ENCODE measurements at places on chromosomes 5 and 9. TPM values are rescaled to one million over a fixed set of nuclear protein-coding genes. Genes with fewer than 3 reads are reported as not detected.
A peak's percentile ranks its signal among the peaks of the same experiment; 100 is the strongest.

Gene PANK3
- 79.4 TPM for total RNA-seq

Gene FYB1
- 14.6 TPM for total RNA-seq

Gene IGFBPL1
- 0.08 TPM for total RNA-seq

Gene SPINK5
- not detected for total RNA-seq

Gene TRIM14
- 15.2 TPM for total RNA-seq

DNA sequence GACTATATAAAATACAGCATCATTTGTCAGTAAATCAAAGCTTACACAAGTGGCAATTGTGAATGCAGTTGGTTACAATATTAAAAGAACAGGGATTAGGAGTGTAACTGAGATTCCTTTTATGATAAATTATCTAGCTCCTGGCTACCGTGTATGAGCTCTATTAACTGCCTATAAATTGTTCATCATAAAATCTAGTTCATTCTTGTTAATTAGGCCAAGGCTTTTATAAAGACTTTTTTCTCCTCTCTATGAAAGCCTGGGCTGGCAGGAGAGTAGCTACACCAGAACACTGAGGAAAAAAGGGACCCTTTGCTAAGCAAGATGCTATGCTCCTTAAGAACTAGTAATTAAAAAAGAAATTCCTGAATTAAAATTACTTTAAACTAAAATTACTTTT, 132.4 kb upstream of the MEF2C start:
- no peak for DNase-seq
- H3K27ac ChIP-seq: no peak overlapping the region

DNA sequence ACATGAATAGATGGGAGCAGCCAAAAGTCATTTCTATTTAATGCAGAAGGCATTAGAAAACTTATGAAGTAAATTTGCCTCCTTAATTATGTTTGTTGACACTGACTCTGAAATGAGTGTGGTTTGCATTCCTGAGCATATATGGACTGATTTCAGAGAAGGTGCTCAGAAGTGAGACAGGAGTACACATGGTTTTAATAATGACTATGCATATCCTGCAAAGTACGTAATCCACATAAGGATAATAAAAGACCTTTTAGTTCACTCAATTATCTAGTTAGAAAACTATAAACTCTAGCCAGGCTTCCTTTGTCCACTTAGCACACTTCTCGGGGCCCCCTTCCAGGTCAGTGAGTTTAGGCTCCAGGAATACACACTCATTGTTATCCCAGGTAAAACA, 75.7 kb upstream of the SNX2 start:
- no peaks in the 10 kb centered on the region for H3K27me3 ChIP-seq
- H3K4me3 ChIP-seq: no peak overlapping the region
- H3K4me1 ChIP-seq: no peaks in the 10 kb centered on the region
- no peaks in the 10 kb centered on the region for H3K36me3 ChIP-seq

DNA sequence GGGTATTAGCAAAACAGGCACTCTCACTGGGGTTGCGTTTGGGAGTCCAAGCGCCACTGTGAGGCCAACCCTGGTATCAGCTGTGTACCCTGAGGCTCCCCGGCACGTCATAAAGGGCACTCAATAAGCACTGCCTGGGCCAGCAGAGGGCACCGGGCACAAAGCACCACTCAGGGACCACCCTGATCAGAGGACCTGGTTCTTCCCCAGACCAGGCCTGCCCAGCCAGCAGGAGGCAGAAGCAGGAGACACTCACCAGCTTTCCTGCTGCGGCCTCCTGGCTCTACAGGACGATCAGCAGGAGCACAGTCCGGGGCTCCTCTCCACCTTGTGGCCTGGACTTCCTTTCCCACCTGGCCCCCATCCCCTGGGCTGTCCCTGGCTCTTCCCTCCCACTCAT, 12.6 kb downstream of the MGAT1 start:
- H3K27me3 ChIP-seq: no peaks in the 10 kb centered on the region
- no peak overlapping the region for H3K27ac ChIP-seq
- H3K4me3 ChIP-seq: no peak overlapping the region
- H3K36me3 ChIP-seq: peaks cover 13% of the 10 kb centered on the region

DNA sequence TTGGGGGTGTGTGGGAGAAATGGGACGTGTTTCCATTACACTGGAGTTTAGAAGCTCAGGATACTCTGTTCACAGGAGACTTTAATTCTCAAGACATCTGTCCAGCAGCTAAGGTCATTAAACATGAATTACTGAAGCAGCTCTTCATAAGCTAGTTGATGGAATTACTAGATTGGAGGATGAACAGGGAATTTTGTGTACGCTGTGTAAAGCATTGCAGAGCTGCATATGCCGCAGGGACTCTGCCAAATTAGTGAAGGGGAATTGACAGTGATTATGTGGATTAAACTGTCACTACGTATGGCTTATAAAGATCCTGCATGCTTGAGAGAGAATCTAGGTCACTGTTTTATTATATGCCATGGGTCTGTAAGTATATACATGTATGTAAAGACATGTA, 177.5 kb upstream of the TBC1D2 start:
- H3K4me3 ChIP-seq: no peak overlapping the region
- H3K27ac ChIP-seq: no peak overlapping the region
- no peaks in the 10 kb centered on the region for H3K27me3 ChIP-seq

GRCh38 chr9:114238891-114239875, 83.7 kb upstream of the ORM1 start:
- H3K27ac ChIP-seq: peak overlapping the region; percentile 69
- peaks cover 24% of the 10 kb centered on the region for H3K4me1 ChIP-seq
- H3K4me3 ChIP-seq: no peak overlapping the region
- DNase-seq: no peak
- no peaks in the 10 kb centered on the region for H3K27me3 ChIP-seq

- no peaks in the 10 kb centered on the region for H3K36me3 ChIP-seq
- DNase-seq: no peak
- no peak overlapping the region for H3K4me3 ChIP-seq
- H3K4me1 ChIP-seq: no peaks in the 10 kb centered on the region
Observed at GRCh38 chr9:94212091-94212490, 47.0 kb upstream of the ZNF169 start.

DNA sequence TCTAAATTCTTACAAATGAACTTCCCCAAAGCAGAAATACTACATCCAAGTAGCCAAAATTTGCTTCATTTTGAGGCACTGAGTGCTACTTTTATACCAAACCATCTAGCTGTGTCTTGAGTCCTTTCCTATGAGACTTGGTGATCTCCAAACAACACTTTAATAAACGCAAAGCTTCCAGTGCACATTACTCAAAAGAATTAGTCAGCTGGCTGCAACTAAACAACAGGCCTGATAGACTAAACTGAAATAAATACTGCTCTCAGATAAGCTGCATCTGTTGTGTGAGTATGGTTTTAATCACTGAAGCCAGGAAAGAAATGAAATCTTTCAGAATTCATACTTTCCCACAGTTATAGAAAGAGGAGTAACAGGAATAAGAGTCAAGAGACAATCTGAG, 80.3 kb downstream of the VCAN start:
- no peak overlapping the region for H3K27ac ChIP-seq
- H3K36me3 ChIP-seq: no peaks in the 10 kb centered on the region
- H3K4me1 ChIP-seq: peaks cover 5% of the 10 kb centered on the region
- no peaks in the 10 kb centered on the region for H3K27me3 ChIP-seq
- DNase-seq: no peak
- no peak overlapping the region for H3K4me3 ChIP-seq

GRCh38 chr5:149117970-149118369, 23.3 kb upstream of the ABLIM3 start:
- H3K4me1 ChIP-seq: peaks cover 3% of the 10 kb centered on the region
- no peaks in the 10 kb centered on the region for H3K27me3 ChIP-seq
- H3K36me3 ChIP-seq: no peaks in the 10 kb centered on the region
- H3K4me3 ChIP-seq: no peak overlapping the region
- H3K27ac ChIP-seq: no peak overlapping the region
- no peak for DNase-seq

DNA sequence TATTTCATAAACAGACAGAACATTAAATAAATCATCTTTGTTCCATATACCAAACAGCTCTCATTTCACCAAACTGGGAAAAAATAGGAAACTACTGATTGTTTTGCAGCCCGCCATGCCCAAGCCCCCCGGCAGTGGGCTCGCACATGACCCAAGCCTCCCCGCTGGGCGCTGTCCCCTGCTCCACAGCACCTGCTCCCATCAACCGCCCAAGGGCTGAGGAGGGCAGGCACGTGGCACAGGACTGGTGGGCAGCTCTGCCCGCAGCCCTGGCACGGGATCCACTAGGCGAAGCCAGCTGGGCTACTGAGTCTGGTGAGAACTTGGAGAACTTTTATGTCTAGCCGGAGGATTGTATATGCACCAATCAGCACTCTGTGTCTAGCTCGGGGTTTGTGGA, 554.8 kb upstream of the CCNG1 start:
- H3K4me1 ChIP-seq: no peaks in the 10 kb centered on the region
- H3K27ac ChIP-seq: no peak overlapping the region
- no peak overlapping the region for H3K4me3 ChIP-seq
- H3K27me3 ChIP-seq: no peaks in the 10 kb centered on the region
- no peak for DNase-seq

GRCh38 chr5:2007878-2008501, 125.3 kb upstream of the IRX4 start:
- H3K27me3 ChIP-seq: no peaks in the 10 kb centered on the region
- H3K36me3 ChIP-seq: no peaks in the 10 kb centered on the region
- no peak overlapping the region for H3K4me3 ChIP-seq
- no peak for DNase-seq
- no peaks in the 10 kb centered on the region for H3K4me1 ChIP-seq

DNA sequence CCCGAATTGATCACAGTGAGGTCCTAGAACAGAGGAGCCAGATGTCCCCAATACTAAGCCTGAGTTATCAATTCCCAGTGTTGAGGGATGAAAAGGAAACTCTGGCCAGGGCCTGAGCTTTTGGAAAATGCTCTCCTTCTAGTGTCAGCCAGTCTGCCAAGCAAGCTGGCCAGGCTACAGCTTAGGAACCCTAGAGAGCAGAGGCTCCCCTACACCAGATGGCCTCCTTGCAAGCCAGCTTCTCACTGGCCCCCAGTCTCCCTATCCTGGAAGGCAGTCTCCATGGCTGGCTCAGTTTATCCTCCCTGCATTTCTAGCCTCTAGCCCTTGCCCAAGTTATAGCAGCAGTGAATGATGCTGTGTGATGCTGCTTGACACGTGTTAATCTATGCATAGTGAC, 204.7 kb upstream of the WWC1 start:
- H3K4me1 ChIP-seq: no peaks in the 10 kb centered on the region
- H3K27ac ChIP-seq: no peak overlapping the region
- no peaks in the 10 kb centered on the region for H3K36me3 ChIP-seq
- DNase-seq: no peak
- no peak overlapping the region for H3K4me3 ChIP-seq

GRCh38 chr5:54084696-54085095, 225.7 kb downstream of the ARL15 start:
- DNase-seq: no peak
- no peaks in the 10 kb centered on the region for H3K27me3 ChIP-seq
- H3K36me3 ChIP-seq: no peaks in the 10 kb centered on the region
- no peaks in the 10 kb centered on the region for H3K4me1 ChIP-seq

- H3K36me3 ChIP-seq: no peaks in the 10 kb centered on the region
- H3K4me3 ChIP-seq: no peak overlapping the region
Observed at GRCh38 chr5:98258939-98259338, 514.5 kb upstream of the RGMB start.

Data from liver (tissue), 10 donors.